ENCODE measurements at places on chromosomes 6 and 20.

DNA sequence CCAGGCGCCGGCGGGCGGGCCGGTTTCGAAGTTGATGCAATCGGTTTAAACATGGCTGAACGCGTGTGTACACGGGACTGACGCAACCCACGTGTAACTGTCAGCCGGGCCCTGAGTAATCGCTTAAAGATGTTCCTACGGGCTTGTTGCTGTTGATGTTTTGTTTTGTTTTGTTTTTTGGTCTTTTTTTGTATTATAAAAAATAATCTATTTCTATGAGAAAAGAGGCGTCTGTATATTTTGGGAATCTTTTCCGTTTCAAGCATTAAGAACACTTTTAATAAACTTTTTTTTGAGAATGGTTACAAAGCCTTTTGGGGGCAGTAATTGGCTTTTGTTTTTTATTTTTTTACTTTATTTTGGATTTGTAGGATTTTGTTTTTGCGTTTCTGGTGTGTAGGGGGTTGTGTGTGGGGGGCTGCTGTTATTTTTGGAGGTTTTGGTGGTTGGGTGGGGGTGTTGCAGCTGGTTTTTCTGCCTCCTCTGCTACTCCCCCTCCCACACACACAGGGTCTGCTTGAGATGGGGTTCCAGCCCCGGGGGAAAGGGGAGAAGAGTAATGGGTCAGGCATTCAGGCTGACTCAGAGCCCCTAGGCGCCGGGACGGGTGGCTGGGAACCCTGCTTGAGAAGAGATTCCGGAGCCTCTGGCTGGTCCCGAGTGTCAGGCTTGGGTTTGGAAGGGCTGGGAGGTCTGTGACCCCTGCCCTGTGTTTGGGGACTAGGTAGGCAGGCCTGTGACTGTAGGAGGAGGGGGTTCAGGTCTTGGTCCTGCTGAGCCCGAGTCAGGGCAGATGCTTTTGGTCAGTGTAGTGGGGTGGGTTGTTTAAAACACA lies 2.0 kb downstream of the CEBPB start:
- DNase-seq, result peak; percentile 73

- DNase-seq, result no peak
Measured at GRCh38 chr6:126056355-126057004, 70.1 kb downstream of the TRMT11 start.

DNA sequence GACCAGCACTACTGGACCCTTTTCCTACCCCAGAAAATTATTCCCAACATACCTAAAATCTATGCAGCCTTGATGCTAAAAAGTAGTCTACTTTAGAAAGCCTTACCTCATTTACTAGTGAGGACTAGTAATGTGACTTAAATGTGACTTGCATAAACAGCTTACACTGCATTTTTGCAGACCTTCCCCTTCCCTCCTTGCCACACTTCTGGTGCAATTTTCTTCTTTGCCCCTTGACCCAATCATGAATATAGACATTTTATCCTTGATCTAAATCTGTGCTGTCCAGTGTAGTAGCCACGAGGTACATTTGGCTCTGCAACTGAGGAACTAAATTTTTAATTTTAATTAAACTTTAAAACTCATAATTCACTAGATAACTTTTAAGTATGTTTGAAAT lies 7.0 kb upstream of the ZKSCAN8 start:
- DNase-seq, result no peak

- no peak for DNase-seq
Measured at GRCh38 chr6:7161253-7161623, 53.5 kb downstream of the RREB1 start.

Measured in fibroblast of gingiva (primary cell).